ENCODE measurements at places on chromosomes 2 and 18. TPM values are rescaled to one million over a fixed set of nuclear protein-coding genes. Genes with fewer than 3 reads are reported as not detected.

DNA sequence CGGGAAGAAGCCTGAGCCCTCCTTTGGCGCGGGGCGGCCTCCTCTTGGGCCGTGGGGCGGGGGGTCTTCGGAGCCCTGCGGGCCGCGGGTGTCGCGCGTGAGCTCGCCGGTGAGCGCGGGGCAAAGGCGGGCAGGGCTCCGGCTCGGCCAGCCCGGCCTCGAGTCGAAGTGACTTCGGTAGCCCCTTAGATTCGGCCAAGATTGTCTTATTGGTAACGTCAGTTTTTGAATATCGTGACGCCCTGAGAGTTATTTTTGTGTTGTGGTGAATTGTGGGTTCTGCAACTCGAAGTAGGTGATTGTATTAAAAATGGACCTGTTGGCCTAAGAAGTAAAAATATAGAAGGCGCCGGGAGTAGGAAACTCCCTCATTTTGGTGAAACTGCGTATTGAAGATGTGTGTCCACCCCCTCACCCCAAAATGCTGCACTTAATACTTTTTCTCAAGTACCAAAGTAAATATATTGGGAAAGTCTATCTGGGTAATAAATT, 669 bp downstream of the MARCHF7 start:
- no peak for DNase-seq

DNA sequence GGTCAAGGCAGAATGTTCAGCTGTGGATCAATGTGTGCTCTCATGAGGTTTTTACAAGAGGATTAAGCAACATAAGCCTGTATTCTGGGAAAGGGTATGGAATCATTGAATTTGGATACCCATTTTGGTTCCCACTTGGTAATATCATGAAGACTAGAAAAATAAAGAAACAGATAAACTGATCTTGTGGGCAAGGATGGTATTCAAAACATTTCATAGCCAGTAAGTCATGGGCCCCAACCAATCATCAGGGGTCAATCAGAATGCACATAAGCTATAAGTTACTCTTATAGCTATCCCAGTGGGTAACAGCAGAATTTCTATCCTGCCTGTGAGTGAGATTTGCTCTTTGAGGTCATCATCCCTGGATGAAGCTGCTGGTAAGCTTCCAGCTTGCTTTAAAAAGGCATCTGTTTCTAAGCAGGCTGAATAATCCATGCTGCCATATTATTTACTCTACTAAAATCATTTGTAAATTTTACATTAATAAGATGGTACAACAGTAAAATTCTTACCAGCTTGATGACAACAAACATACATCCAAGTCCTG, 291.2 kb downstream of the RAD51AP2 start:
- no peak for DNase-seq

- DNase-seq: no peak
Observed at GRCh38 chr2:152572031-152572430, 145.2 kb downstream of the PRPF40A start.

DNA sequence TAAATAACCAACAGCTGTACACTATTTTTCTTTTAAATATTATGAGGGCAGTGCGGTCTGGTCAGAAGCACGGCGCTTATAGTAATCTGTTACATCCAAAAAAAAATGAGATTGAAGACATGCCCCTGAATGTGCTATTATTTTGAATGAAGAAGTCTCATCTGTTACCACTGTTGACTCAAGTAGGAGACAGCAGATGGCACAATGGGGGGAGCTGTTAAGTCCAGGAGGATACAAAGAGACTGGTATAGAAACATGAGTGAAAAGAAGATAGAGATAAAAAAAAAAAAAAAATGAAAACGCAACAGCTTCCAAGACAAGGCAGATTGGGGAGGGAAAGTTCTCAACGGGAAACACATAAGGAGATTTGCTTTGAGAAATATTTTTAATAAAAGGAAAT, 425.5 kb upstream of the PKDCC start:
- DNase-seq: no peak

- DNase-seq: no peak
Observed at GRCh38 chr2:201779901-201780673, 646 bp downstream of the ALS2 start.

DNA sequence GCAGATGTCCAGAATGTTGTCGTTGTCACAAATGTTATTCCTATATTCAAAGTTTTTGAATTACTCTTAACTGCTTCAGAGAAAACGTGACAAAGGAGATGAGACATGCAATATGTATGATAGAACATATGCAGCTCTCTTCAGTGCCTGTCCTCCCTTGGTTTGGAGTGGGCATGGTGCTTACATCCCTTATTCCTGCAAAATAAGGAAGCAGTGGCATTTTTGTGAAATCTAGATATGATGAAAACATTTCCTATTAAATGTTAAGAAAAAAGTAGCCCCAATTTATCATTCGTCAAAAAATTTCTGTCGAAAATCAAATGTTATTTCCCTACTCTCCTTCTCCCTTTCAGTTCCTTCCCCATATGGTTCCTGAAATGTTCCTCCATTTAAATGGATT, 457.5 kb upstream of the FANCL start:
- DNase-seq: no peak

DNA sequence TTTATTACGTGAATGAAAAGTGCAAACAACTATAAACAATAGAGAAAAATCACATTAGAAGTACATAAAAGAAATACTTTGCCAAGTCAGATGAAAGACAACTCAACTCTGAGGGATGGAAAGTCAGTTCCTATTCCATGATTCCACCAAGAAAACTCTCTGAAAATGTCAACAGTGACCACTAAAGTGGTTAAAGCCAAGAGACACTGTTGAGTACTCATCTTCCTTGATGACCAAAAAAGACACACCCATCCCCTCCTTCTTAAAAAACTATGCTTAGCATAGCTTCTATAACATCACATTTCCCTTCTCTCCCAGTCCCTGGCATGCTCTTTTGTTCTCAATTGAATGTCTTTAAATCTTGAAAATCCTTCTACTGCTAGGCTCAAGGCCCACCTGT, 160.0 kb downstream of the TCF4 start:
- no peak for DNase-seq

Gene LYPD1
- total RNA-seq: not detected

DNA sequence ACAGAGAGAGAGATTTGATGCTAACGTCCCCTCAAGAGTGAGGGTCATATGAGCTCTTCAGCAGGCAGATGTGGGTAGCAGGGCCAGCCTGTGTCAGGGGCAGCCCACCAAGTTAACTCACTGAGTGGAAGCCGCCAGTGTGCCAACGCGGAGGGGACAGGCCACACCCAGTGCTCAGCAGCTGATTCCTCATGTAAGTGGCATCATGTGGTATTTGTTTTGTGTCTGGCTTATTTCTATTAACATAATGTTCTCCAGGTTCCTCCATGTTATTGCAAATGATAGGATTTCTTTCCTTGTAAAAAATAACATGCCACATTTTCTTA, 4.0 kb downstream of the IMP4 start:
- no peak for DNase-seq

Gene FSIP2
- 0.23 TPM for total RNA-seq

DNA sequence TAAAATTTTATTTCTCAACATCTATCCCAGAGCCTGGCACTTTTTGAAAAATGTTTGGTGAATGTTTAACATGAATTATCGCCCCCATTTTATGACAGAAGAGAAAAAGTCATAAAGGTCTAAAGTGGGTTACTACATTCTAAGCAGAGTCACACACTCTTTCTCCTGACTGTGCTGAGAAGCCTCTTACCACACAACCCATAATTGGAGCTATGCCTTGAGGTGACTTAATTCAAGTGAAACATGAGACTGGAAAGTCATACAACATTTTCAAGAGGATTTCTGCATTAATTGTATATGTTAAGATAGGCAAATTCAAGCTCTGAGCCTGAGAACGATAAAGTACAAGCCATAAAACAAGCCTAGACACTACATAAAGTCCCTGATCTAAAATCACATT, 3.1 kb upstream of the DSEL start:
- DNase-seq: no peak

Gene TNFAIP6
- total RNA-seq: 2.7 TPM

Gene THSD7B
- 0.23 TPM for total RNA-seq

GRCh38 chr18:61870151-61870550, 22.7 kb downstream of the RNF152 start:
- no peak for DNase-seq

GRCh38 chr18:48455555-48456478, 46.6 kb upstream of the ZBTB7C start:
- DNase-seq: no peak

DNA sequence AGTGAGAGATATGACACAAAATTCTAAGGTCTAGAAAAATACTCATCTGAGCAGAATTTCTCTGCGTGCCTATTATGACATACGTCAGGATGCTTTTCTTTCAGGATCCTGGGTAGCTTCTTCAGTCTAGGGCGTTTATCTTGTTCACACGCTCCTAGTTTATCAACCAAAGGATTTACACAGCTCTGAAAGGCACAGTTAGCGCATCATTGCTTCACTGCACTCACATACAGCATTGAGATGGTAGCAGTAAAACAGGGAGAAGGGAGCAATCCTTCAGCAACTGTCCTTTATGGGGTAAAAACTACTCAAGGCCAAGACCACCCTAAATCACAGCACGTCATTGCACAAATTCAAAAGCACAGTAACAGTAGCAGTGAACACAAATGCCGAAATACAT, 222.8 kb downstream of the SUCLG1 start:
- DNase-seq: no peak

DNA sequence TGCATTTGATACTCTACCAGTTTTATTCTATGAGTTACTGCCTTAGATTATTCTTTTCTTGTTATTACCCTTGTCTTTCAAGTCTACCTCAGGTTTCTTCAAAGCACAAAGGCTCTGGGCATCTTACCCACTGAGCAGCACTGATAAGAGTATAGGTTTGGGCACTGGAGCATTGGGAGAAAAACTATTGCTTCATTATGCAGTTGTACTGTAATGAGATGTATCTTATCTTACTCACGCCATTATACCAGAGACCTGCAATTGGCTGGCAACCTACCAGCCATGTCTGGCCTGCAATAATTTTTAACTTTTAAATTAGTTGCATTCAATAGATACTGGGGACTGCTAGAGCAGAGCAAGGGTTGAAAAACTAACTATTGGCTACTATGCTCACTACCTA, 18.9 kb upstream of the SRBD1 start:
- no peak for DNase-seq

GRCh38 chr18:48813833-48814489, 136.8 kb downstream of the SMAD7 start:
- no peak for DNase-seq

- DNase-seq: no peak
Observed at GRCh38 chr2:139798391-139798790, 1018.2 kb upstream of the NXPH2 start.

DNA sequence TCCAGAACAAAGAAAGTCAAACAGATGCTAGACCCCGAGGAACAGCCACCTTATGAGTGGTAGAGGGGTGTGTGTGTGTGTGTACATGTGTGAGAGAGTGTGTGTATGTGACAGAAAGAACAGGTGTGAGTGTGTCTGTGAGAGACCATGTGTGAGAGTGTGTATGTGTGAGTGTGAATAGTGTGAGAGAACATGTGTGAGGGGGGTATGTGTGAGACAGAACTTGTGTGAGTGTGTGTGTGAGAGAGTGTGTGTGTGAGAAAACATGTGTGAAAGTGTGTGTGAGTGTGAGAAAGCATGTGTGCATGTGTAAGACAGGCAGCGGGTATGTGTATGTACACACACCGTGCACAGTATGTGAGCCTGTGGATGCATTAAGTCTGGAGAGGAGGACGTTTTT, 214.3 kb downstream of the SP3 start:
- DNase-seq: no peak

Measured in heart left ventricle (tissue), 16 donors.